ENCODE measurements at places on chromosomes 12 and 14.
A peak's percentile ranks its signal among the peaks of the same experiment; 100 is the strongest.

DNA sequence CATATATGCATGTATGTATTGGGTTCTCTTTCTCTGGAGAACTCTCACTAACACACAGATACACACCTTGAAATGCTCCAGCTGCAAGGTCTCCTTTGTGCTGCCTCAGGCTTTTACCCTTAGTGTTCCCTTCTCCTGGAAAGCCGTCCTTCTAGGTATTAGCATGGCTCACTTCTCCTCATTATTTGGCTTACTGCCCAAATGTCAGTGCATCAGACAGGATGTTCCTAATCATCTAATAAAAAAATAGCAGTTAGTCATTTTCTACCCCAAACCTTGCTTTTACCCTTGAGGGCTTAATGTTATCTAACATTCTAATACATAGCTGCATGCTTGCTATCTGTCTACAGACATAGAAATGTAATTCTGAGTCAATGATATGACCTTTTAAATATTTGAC, 109.0 kb upstream of the SLC16A7 start:
- no peak for DNase-seq

GRCh38 chr12:8554451-8555195, 13.9 kb upstream of the CLEC4E start:
- no peak for DNase-seq

GRCh38 chr12:68356060-68356695, 24.0 kb upstream of the MDM1 start:
- DNase-seq, result no peak

DNA sequence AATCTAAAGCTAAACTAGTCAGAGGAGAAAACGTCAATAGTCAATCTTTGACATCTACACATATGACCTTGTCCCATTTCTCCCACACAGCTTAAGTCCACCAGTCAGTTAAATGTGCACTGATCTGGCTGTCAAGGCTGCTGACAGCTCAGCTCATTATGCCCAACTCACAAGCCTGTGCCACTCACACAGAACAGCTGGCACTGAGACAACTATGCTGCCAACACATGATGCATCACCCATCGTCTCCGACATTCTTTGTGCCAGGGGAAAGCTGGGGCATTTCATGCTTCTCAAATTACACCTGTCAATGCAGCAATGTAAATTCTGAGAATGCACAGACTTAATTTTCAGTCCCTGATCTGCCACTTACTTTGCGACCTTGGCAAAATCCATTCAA, 25.3 kb downstream of the GNS start:
- no peak for DNase-seq

GRCh38 chr12:75208856-75209811, 505 bp downstream of the KCNC2 start:
- DNase-seq, result no peak

DNA sequence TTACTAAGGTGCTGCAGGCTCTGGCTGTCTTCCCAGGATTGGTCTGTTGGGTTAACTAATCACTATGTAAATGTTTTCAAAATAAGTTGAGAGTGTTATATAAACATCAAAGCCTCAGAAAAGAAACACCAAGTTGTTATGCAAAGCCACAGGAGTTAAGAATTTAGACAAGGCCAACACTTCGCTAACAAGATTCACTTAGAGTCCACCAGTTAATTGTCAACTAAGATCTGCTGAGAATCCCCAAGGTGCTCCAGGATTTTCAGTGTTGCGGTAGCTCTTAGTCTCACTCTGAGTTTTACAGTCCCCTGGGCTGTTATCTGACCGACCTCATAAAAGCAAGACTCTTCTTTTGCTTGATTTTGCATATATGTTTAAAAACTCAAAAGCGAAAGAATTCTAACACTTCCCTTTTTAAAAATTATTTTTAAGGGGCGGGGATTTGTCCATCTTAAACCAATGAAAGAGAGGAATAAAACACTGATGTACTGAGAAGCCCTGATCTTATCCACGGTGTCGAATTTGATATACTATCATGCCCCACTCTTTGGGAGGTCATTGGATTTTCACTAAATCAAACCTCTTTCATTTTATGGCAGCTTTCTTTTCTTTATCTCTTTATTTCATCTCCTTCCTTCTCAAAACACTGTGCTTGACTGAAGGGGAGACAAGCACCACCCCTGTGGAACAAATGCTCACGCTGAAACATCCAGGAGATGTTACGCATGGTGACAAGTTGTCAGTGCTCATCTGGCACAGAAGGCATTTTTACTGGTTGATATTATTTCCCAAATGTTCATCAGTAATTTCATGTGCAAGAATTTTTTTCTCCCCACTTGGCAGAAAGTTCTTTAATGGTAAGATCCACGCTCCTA, 7.0 kb downstream of the NIN start:
- no peak for DNase-seq

DNA sequence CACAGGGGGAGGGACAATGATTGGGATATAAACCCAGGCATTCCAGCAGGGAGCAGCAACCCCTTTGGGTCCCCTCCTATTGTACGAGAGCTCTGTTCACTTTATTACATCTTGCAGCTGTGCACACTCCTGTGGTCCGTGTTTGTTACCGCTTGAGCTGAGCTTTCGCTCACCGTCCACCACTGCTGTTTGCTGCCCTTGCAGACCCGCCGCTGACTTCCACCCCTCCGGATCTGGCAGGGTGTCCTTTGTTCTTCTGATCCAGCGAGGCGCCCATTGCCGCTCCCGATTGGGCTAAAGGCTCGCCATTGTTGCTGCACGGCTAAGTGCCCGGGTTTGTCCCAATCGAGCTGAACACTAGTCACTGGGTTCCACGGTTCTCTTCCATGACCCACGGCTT, 64.1 kb downstream of the E2F7 start:
- no peak for DNase-seq

DNA sequence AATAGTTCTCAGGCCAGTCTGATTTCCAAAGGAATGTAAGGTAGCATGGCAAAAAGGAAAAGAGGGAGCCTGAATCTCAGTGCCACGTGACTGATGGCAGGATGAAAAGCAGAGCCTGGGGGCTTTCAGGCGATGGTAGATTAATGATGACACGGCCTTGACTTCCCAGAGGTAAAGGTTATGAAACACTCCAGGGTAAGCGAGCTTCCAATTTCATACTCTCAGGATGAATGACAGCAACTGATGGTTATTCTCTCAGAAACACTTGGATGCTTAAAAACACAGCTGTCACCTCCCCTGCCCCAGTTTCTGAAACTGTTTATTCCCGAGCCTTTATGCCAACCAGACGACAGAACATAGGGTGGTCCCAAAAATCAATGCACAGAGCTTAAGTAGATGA, 28.8 kb downstream of the GDF11 start:
- no peak for DNase-seq

DNA sequence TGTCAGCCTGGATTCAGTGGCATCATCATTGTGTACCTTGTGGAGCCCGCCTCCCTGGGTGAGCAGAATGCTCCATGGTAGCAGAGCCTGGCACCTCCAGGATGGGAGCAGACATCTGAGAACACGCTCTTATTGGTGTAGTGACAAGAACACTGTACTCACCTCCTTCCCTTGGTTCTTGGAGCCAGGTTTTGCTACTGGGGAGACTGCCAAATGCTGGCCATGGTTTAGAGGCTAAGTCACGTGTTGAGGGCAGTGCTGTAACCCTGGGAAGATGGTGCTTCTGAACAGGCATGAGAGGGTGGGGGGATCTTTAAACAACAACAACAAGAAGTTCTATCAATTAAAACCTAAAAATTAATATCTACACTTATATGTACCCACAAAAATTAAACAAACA, 47.6 kb upstream of the ASPG start:
- DNase-seq, result no peak

DNA sequence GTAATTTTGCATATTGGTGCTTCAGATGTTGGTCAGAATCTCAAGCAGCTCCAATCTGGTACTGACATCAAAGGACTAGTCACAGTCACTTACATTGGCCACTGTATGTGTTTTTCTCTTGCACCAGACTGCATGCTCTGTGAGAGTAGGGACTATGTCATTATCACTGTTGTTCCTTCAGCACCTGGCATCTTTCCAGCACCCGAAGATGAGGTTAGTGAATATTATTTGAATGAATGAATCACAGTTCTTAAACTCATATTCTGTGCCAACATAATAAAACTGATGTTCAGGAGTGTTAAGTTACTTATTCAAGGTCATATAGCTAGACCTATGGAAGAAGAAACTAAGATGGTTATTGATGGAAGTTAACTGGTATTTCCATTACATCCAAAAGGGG, 204.5 kb upstream of the TBX3 start:
- DNase-seq, result no peak

DNA sequence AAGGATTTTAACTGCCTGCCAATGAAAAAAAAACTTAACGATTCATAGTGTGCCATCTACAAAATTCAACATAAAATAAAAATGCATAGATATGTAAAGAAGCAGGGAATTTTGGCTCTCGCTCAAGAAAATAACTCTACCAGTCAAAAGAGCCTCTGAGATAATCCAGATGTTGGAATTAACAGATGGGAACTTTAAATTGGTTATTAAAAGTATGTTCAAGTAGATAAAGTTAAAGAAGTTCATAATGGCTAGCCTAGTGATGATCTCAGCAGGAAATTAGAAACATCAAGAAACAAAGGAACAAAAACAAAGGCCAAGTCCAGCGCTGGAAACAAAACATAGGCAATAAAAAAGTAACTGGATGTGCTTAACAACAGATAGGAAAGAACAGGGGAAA, 23.1 kb downstream of the PIK3C2G start:
- no peak for DNase-seq

GRCh38 chr12:29728030-29728429, 55.7 kb downstream of the TMTC1 start:
- no peak for DNase-seq

DNA sequence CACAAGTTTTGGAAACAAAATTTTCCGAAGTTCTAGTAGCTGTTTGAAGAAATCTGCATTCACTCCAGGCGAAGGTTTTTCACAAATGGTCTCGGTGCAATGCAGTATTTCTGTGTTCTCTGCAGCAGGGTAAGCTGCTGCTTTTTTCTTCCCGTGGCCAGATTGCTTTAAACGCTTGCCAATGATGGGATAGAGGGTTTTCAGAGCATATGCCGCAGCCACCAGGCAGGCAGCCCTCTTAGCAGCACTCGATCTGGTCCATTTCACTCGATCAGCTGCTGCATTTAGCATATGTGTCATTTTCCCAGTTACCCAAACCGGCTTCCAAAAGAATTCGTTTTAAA, 315 bp downstream of the ABCD2 start:
- DNase-seq, result no peak

- peak; percentile 41 for DNase-seq
Measured at GRCh38 chr14:101962503-101962874, 1.9 kb upstream of the DYNC1H1 start.

DNA sequence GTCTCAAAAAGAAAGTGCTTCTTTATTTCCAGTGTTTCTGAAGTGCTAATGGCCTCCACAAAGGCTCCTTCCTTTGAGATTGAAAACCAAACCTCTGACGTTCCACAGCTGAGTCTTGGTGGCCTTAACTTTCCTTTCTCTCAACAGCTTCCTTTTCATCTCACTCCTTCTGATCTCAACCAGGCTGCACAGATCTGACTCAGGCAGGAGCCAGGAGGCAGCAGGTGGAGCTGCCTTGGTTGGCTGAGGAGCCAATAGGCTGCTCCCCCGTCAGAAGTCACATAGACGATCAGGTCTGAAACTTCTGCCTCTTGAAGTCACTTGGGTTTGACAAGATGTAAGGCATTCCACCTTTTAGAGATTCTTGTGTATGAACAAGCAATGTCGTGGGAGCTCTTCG, 9.1 kb upstream of the KCNA5 start:
- DNase-seq, result no peak

- no peak for DNase-seq
Measured at GRCh38 chr14:91817566-91818325, 49.6 kb downstream of the TC2N start.

DNA sequence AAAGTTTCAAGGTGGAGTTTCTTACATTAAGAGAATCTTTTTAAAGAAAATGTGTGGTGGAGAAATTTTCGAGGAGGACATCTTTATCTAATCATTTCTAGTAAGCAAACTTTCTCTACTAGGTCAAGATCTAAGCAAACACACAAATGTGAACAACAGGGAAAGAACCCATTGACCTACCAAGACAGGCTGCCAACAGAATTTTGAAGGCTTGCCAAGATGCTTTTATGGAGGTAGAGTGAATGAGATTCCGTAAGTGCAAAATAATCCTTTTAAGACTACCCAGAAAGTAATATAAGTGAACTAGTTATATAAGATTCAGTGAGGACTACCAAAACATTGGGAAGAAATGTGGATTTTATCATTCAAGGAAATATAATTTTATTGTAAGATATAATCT, 357.1 kb upstream of the PDE3A start:
- no peak for DNase-seq

DNA sequence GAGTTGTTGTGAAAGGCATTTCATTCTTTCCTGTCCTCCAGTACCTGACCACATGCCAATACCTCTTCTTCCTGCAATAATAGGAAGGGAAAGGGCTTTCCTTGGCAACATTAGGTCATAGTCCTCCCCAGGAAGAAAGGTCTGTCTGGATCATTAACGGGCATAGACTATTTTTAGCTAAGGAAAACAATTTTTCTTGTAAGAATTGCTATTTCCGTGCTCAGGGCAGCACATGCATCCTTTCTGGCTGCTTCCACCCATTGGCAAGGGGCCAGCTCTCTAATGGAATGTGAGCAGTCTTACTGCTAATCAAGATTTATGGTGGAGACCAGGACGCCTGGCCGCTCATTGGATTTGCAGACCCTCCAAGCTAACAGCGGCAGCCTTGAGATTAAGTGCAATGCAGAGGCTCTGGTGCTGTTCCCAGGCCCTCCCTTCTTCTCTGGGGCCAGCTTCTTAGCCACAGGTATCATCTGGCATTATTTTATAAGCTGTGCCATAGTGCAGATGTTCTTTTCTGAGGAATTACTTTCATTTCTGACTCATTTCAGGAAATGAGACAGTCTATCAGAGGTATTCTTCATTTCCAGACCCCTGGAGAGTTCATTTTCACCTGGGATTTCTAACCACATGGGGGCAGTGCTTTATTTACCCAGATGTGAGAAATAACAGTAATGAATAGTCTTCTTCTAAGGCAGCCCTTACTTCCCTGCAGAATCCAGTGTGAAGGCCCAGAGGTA, 52.9 kb downstream of the ANO6 start:
- peak; percentile 48 for DNase-seq

DNA sequence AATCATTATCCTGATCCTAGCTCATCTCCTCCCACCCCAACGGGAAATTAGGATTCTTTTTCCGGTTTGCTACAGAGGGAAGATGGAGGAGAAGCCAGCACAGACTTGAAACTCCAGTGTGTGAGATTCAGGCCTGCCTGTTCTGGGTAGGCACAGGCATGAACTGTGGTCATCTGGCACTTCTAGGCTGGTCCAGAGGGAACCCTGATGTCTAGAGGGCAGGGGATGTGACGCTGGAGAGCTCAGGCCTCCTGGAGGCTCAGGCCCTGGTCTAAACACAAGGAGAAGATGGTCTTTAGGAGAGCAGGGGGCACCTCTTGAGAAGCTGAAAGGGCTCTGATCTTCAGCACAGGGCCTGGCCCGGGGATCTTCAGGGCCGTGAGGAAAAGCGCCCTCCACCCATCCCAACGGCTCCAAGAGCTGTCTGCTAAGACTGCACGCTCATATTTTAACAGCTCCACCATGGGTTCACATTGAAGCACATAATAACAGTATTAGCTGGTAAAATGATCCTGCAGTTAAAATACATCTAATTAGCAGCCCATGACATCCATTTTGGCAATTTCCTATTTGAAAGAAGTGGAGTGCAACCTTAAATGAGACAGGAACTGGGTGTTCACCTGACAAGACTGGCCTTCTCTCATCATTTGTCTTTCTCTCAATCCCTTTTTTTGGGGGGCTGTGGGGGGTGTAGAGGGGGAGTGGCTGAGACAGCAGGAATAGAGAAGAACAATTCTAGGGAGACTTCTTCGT, 35.4 kb downstream of the BCL11B start:
- DNase-seq, result no peak

GRCh38 chr12:99157946-99158345, 489.6 kb upstream of the GARIN6 start:
- DNase-seq, result no peak
